ENCODE measurements at places on chromosomes 12 and 14.

- peak; percentile 67 for DNase-seq
These were observed 794 bp downstream of the SLC22A17 start for GRCh38 chr14:23351681-23352505.

GRCh38 chr14:20624495-20625070, 16.9 kb downstream of the OR6S1 start:
- peak; percentile 91 for DNase-seq

GRCh38 chr12:28177461-28177860, 12.8 kb upstream of the CCDC91 start:
- no peak for DNase-seq

GRCh38 chr12:80860206-80860605, 77.5 kb downstream of the LIN7A start:
- DNase-seq: no peak

DNA sequence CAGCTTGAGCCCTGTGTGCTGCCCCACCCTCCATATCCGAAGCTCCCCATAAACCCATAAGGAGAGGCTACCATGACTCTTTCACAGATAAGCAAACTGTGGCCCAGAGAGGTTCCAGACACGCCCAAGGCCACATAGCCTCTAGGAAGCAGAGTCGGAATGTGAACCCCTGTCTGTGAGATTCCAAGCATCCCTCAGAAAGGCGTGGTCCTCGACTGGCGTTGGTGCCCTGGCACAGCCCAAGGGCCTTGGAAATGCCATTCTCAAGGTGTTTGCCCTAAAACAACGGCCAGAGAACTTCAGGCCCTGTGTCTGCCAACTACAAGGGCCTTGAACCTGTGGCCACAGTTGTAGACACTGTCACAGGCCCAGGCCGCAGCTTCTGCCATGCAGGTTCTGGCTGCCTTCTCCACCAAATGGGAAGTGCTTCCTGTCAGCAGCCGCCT, 8.5 kb upstream of the DIO3 start:
- DNase-seq: no peak

GRCh38 chr14:65229748-65230728, 127.7 kb upstream of the MAX start:
- DNase-seq: peak; percentile 71
